Activated CD8-positive, alpha-beta memory T cell treated with anti-CD3 and anti-CD28 coated beads for 36 hours (primary cell): ENCODE measurements at places on chromosomes 12 and 14. TPM values are rescaled to one million over a fixed set of nuclear protein-coding genes. Genes with fewer than 3 reads are reported as not detected.

TMED8 gene
- total RNA-seq = 25.9 TPM

RNFT2 gene
- total RNA-seq = 15.7 TPM

SLC6A15 gene
- not detected for total RNA-seq

GPN3 gene
- 69.0 TPM for total RNA-seq

NOS1 gene
- total RNA-seq = not detected

VASH1 gene
- total RNA-seq = 5.1 TPM

NANOG gene
- total RNA-seq = not detected

NOVA1 gene
- 0.19 TPM for total RNA-seq

CBLN3 gene
- 8.1 TPM for total RNA-seq

TAS2R20 gene
- 0.38 TPM for total RNA-seq

PPP1R36 gene
- not detected for total RNA-seq

VDR gene
- 104 TPM for total RNA-seq

AGAP2 gene
- 29.7 TPM for total RNA-seq

FAM186B gene
- total RNA-seq = 0.17 TPM

KRT80 gene
- total RNA-seq = not detected

TAS2R8 gene
- not detected for total RNA-seq

STRAP gene
- 185 TPM for total RNA-seq

MMP19 gene
- total RNA-seq = not detected

SIRT4 gene
- 2.5 TPM for total RNA-seq

PTCSC3 gene
- total RNA-seq = not detected

PTPRQ gene
- total RNA-seq = not detected

PAH gene
- not detected for total RNA-seq

EFS gene
- total RNA-seq = not detected

MOK gene
- 7.8 TPM for total RNA-seq

SDR9C7 gene
- not detected for total RNA-seq

FSCB gene
- not detected for total RNA-seq

KITLG gene
- 0.15 TPM for total RNA-seq

DRAM1 gene
- 4.9 TPM for total RNA-seq

KLRC2 gene
- 7.5 TPM for total RNA-seq

TDRD9 gene
- 0.50 TPM for total RNA-seq

ST8SIA1 gene
- 3.5 TPM for total RNA-seq

RNASE3 gene
- total RNA-seq = not detected

RASSF9 gene
- not detected for total RNA-seq

SALL2 gene
- 3.1 TPM for total RNA-seq

MAX gene
- total RNA-seq = 120 TPM

P2RX2 gene
- total RNA-seq = not detected

PRIMA1 gene
- total RNA-seq = not detected

SMCO2 gene
- not detected for total RNA-seq

TMEM63C gene
- total RNA-seq = 1.3 TPM

CTSG gene
- not detected for total RNA-seq

MYF6 gene
- not detected for total RNA-seq

ZDHHC22 gene
- not detected for total RNA-seq

ATG14 gene
- total RNA-seq = 6.7 TPM

HOXC10 gene
- total RNA-seq = not detected

CLEC1A gene
- not detected for total RNA-seq

SLC16A7 gene
- total RNA-seq = 35.5 TPM

KIF5A gene
- 1.7 TPM for total RNA-seq

MYF5 gene
- total RNA-seq = not detected

IAPP gene
- not detected for total RNA-seq

OAS3 gene
- 9.3 TPM for total RNA-seq

GZMB gene
- 6,714 TPM for total RNA-seq

RARG gene
- total RNA-seq = 42.7 TPM

LRFN5 gene
- not detected for total RNA-seq

BCL11B gene
- 31.3 TPM for total RNA-seq

NAV3 gene
- not detected for total RNA-seq

TC2N gene
- 18.5 TPM for total RNA-seq

TMEM132C gene
- not detected for total RNA-seq

CLEC14A gene
- not detected for total RNA-seq

HCAR1 gene
- total RNA-seq = 0.15 TPM
